Fibroblast of skin of left biceps (primary cell): ENCODE measurements at places on chromosomes 13 and 19.
A peak's percentile ranks its signal among the peaks of the same experiment; 100 is the strongest.

DNA sequence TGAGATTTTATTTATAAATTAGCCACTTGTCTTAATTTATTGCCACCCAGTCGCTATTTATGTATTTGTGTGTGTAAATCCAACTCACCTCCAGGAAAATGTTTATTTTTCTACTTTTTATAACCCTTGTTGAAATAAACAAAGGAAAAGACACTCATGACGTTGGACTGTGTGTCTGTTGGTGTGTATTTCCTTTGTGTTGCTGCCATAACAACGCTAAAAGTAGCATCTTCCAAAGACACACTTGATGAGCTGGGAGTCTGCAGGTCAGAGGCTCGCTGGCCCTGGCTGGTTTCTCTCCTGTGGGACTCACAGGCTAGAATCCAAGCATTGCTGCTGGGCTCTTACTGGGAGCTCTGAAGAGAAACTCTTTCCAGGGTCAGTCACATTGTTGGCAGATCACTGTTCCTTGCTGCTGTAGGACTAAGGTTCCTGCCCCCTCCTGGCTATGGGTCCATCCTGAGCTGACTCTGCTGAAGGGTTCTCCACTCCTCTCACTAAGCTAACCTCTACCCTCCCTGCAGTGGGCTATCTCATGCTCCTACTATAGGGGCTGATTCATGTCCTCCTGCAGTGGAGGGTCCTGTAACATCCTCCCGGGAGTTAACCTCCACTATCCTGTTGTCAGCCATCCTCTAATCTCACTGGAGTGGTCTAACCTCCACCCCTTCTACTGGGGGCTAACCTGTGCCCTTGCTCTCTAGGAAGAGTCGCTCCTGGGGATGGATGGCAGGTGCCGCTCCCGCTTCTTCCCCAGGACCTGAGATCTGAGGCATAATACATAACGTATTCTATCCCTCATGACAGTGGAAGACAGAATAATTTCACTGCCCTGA lies 2.1 kb downstream of the IFNL2 start:
- DNase-seq, result no peak

DNA sequence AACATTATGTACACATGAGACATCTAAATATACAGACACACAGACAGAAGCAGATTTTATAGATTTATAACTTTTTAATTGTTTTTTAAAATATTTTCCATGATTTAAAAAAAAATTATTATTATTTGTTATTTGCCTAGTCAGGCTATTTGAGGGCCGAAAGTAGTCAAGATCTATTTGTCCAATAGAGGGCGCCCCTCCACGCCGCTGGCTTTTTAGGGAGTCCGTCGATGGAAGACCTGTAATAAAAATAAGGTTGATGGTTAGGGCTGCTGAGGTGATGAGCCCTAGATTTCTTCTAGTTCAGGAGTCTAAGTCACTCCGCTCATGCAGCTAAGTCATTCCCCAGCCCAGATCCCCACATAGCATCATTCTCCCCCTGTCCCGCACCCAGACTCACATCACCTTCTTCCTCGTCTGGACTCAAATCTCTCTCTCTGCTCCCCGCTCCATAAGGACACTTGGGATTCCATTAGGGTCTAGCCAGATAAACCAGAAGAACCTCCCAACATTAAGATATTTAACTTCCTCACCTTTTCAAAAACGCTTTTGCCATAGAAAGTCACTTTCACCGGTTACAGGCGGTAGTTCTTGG lies 33.9 kb upstream of the CEACAM21 start:
- no peak for DNase-seq

GRCh38 chr13:52405767-52406494 lies at the start of gene THSD1:
TSS of gene THSD1 (minus strand) at chr13:52406172. CDS start at chr13:52402600, 3,572 bp downstream.
- no peak for DNase-seq

- no peak for DNase-seq
These were observed 2.8 kb downstream of the GRWD1 start for GRCh38 chr19:48448563-48448962.

- no peak for DNase-seq
These were observed 551.4 kb downstream of the SLITRK6 start for GRCh38 chr13:85247780-85248179.

DNA sequence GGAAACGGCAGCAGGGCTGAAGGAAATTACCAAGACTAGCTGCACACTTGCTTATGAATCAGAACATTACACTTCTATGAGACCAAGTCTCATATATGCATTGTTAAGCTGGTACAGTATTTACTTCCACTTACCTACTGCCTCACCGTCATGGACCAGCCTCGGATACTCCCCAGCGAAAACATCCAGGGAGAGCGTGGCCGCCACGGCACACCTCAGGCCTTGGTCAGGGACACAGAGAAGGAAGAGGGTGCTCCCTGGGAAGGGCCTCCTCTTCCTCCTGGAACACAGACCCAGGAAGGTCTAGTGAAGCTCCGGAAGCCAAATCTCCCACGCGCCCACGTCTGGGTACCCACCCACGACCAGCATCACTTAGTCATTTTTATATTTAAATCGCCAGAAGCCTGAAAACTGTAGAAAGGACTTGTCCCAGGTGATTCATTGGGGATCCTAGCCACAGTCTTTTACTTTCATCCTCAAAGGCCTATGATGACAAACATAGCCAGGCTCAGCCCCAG lies 24.4 kb upstream of the MTIF3 start:
- no peak for DNase-seq

GRCh38 chr13:94169454-94170144 lies 309.9 kb downstream of the DCT start:
- DNase-seq, result no peak

DNA sequence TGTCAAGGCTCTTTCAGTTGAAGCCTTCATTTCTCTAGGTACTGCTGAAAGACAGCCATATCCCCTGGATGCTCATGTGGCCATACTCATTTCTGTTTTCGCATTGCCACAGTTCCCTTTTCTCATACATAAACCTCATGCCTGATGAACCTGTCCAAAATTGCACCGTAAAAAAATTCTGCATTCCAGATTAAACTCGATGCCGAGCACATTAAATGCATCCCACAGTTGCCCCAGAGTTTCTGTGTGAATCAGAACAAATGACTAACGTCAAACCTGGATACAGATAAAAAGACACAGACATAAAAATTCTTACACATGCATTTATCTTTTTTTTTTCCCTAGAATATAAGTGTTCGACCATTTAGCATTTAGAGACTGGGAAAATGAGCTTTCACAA lies 288.2 kb downstream of the COG6 start:
- DNase-seq, result no peak

DNA sequence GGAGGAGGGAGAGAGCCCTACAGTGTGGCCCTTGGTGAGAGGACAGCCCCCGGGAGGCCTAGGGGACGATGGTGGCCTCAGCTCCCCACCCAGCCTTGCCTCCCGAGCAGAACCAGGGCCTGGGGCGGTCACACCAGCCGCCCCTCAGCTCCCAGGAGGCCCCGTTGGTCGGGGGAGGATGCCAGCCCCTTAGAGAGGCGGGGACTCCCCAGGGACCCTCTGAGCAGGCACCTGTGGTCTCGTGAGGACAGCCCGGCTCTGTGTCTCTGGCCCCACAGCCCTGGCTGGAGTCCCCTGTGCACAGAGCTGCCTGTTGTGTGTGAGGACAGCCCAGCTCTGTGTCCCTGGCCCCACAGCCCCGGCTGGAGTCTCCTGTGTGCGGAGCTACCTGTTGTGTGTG lies 158.8 kb downstream of the KDM4B start:
- no peak for DNase-seq

DNA sequence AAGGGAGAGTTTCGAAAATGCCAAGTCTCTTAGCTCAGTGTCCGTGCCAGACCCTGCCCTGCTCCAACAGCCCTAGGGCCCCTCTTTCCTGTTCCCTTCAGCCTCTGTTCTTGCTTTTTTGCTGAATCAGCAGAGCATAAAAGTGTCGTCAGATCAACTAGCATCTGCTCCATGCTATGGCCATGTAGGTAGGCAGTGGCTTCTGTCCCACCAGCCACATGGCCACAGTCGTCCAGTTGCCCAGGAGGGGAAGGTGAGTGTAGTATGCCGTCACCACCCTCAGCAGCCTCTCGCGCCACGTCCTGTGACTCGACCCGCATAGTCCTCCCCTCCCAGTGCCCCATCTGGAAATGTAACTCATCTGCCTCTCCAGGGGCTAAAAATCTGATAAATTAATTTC lies 50.9 kb upstream of the ATP11A start:
- DNase-seq, result no peak

- no peak for DNase-seq
These were observed 45.0 kb upstream of the SLC15A1 start for GRCh38 chr13:98797456-98797855.

DNA sequence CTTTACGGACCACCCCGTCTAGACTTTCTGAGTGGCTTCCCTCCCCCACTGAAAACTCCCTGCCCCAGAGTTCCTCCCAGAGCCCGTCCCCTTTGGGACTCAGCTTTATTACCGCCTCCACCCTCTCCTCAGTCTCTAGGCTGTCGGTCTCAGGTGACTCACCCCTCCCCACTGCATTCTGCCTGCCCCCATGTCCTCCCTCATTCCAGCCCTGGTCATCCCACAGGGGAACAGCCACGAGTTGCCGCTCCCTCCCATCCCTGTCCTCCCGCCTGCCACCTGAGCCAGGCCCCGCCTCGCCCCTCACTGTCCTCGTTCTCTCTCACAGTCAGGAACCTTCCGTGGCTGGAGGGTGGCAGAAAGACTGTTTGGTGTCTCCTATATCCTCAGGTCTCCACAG lies 57.3 kb downstream of the SMARCA4 start:
- no peak for DNase-seq

GRCh38 chr19:1046836-1047695 lies 7.2 kb downstream of the ABCA7 start:
- no peak for DNase-seq

DNA sequence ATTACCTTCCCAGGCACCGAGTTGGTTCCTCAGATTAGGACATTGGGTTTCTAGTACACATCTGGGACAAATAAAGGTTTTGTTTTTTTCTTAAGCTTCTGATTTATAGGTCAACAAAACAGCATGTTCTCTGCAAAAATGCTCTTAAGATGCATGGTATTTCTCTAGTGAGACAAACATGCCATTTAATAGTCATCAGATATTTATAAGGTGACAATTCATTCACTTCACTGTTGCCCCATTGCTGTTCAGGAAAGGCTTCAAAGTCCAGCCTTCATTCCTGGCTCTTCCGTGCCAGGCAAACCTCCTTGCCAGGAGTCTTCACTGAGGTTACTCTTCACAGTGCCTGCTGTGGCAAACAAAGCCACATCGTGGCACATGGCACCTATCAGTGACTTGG lies 156.3 kb upstream of the FNDC3A start:
- DNase-seq, result no peak

- no peak for DNase-seq
These were observed 665 bp upstream of the ATG4D start for GRCh38 chr19:10543059-10543419.

DNA sequence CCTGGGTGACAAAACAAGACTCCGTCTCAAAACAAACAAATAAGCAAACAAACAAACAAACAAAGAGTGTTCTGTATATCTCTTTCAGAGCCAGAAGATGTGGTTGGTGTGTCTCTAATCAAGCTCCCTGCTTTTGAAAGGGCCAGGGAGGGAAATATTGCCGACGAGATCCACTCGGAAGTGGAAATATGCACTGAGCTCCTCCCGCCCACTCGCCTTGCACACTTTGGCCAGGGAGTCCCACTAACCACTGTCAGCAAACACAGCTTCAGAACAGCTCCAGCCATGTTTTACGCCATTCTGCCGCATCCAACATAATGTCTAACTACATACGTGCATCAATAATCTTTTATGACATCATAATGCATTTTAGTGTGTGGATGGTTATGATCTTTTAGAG lies 155.5 kb upstream of the VSTM2B start:
- DNase-seq, result no peak

- DNase-seq, result no peak
These were observed 9.8 kb downstream of the SAFB start for GRCh38 chr19:5632657-5633056.

GRCh38 chr19:42345191-42345812 lies 19.9 kb downstream of the MEGF8 start:
- DNase-seq, result peak; percentile 23

GRCh38 chr19:5960005-5961001 lies 17.6 kb downstream of the RANBP3 start:
- no peak for DNase-seq

- no peak for DNase-seq
These were observed 12.9 kb downstream of the NHLRC3 start for GRCh38 chr13:39051157-39051556.

DNA sequence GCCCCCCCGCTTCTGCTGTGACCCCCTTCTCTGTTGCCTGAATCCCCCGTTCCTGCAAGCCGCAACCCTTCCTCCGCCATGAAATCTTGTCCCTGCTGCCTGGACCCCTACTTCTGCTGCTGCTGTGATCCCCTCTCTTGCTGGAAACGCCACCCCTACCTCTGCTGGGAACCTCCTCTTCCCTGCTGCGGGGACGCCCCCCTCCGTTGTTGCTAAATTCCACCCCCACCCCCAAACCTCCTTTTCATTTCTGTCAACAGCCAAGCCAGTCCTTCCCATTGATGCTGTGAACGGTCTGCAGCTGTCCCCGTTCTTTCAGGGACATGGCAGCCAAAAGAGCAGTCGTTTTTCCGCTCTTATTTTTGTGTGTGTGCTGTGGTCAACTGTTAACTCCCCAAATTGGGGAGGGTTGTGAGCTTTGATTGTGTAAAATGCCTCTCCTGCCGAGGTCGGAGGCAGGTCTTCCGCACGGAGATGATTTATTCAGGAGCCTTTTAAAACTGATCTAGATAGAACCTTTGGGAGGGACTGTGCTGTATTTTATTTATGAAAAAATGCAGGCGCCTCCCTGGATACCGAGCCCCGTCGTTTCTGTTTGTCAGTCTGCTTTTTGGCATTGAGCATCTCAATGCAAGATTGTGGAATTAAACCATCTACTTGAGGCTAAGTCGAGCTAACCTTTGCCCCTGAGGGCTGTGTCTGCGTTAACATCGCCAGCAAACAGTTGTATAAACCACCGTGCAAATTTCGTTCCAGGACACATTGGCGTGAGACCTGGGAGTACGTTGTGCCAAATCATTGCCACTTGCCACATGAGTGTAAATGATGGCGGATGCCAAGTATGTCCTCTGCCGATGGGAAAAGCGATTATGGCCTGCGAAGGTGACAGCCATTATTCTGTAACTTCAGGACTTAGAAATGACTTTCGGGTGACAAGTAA lies 27.9 kb upstream of the NDUFS7 start:
- DNase-seq, result no peak
